ENCODE measurements at places on chromosomes 3 and 15.
A peak's percentile ranks its signal among the peaks of the same experiment; 100 is the strongest.

DNA sequence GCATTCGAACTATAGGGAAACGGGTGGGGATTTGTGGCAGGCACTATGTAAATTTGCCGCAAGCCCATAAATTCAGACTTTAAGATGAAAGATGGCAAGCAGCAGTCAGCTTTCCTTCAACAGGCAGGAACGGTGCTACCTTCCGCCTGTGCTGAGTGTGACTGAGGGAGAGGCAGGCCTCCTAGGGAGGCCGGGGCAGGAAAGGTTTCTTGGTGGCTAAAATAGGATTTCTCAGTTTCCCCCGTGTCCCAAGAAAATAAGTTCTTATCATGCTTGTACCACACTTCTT, 12.5 kb downstream of the FLNB start:
- DNase-seq = no peak

- DNase-seq = peak; percentile 90
Measured at GRCh38 chr3:43394041-43394554, 107.8 kb downstream of the SNRK start.

- DNase-seq = peak; percentile 93
Measured at GRCh38 chr3:120438665-120439370, 12.0 kb downstream of the FSTL1 start.

DNA sequence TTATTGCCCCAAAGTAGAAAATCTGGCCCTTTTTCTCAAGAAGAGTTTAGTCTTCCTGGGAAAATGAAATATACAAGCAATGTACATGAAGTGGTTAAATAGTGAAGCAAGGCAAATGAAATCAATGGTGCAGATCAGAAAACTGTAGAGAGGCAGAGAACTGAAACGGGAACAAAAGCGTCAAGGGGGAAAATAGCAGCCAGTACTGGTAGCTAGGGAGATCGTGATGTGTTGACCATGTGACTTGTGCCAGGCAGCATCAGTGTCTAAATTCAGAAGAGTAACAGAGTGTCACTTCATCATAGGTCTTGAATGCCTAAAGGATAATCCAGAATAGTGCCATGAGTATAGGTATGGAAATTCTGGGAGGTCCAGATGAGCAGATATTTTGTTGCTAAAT, 163.1 kb downstream of the CHL1 start:
- DNase-seq = no peak

- DNase-seq = peak; percentile 85
Measured at GRCh38 chr3:189132231-189132671, 39.5 kb upstream of the TPRG1 start.

- DNase-seq = no peak
Measured at GRCh38 chr15:25236143-25236860, 202.5 kb downstream of the UBE3A start.

- no peak for DNase-seq
Measured at GRCh38 chr3:188003188-188004171, 150.5 kb upstream of the LPP start.

- no peak for DNase-seq
Measured at GRCh38 chr15:55320238-55320550, 1.2 kb downstream of the PIGB start.

DNA sequence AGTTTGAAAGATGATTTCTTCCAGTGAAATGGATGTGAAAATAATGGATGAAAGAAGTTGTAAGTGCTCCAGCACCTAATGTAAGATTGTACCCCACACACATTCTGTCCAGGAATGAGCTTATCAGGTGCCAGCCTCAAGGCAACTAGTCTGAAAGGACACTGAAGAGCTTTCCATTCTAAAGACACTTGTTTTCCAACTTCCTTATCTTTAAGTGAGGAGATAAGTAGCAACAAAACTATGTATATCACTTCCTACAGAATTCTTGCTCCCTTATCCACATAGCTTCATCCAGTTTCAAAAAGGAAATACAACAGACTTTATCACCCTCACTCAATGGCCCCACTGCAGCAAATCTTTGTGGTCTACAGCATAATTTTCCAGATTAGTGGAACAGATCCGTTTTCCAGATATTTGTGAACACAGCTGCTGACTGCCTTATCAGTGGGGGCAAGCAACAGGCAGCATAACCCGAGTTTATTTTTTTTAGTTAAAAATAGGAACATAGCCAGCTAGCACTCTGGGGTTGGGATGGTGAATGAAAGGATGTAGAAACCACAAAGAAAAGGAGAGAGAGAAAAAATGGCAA, 60.6 kb downstream of the CD200R1L start:
- DNase-seq = peak; percentile 62

DNA sequence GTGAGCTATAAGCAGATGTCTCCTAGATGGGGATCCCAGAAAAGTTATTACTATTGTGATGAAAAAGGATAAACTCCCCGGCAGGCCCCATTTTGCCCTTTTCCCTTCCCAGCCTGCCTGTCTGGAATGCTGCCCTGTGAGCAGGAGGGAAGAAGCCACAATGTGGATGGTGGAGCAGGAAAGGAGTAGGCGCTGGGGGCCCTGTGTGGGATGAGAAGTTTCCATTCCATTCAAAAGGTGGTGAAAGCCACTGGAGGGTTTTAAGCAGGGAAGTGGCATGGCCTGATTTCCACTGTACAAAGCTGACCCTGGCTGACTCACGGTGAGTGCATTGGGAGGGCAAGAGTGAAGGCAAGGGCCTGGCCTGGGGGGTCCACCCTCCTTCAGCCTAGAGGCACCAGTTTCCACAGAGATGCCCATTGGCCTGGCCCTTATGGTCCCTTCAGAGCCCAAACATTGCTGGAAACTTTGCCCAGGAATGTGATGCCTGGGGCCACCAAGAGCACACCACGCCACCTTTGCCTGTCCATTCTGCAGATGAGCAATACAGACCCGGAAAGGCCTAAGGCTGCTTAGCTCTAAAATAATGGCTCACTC, 206.9 kb downstream of the RPLP1 start:
- DNase-seq = no peak

DNA sequence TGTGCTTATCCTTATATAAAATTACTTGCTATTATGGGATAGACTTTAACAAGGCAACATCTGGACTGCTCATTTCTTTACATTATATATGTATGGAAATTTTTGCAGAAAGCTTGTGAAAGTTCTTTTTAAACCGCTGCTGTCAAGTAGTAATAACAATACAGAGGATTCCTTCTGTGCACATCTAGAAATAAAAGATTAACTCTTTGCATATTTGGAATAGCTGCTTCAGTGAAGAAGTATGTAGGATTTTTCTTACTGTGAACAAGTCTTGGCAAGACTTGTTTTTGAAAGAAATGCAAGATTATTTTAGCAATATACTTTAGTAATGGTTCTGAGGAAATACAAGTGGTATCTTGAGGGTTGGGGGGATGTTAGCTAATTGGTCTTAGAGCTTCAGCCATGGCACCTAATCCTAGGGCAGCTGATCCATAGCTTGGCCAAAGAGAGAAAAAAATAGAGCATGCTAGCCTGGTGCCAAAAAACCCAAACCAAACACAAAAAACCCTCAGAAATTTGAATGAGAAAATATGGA, 4.3 kb downstream of the PRKCI start:
- peak; percentile 25 for DNase-seq

GRCh38 chr3:148002705-148003205, 593.6 kb downstream of the ZIC1 start:
- DNase-seq = no peak

DNA sequence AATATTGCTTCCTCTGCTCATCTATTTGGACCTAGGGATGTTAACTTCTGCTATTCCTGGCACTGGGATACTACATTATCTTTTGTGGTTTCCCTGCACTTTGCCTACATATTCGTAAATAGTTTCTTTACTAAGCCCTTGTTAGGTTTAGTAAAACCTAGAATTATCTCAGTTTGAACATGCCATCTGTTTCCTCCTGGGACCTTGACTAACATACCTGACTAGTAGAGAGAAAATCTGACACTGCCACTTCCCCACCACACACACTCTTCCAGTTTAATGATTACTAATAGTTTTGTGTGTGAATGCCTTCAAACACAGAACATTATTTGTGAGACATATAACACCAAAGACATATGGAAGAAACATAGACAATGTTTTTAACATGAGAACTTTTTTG, 28.2 kb upstream of the SOX2 start:
- DNase-seq = no peak

DNA sequence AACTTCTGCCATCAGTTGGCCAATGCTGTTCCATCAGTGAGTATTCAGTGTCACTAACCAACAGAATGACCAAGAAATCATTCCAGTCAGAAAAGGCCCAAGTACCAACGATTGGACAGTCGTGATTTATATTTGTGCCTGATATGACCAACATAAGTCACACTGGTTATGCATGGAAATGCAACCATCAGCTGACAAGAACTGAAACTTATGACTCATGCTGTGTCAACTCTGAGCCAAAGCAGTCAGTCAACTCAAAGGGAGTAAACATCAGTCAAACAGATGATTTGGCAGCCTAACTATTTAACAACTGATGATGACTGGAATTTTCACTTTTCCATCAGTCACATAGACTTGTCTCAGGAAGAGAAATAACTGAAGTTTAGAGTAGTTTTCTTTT, 142.4 kb downstream of the ANXA2 start:
- no peak for DNase-seq

- DNase-seq = no peak
Measured at GRCh38 chr3:128576290-128576689, 74.3 kb downstream of the RPN1 start.

Measured in fibroblast of pulmonary artery (primary cell).